ENCODE measurements at places on chromosomes 4 and X.

DNA sequence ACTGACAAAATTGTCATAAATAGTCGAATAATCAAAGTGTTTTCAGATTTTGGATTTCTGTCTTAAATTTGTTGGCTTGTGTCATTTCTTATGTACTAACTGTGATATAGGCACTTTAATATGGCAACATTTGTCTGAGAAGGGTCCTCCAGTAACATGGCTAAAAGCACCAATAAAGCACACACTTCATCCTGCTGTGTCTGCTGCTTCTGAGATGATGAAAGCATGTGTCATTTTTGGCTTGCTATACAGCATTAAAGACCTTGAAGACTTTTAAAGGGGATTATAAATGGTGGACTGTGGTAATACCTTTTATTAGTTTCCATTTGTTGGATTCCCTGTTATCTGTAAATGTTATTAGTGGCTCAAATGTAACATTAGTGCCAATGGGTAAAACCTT, 551.8 kb upstream of the GRID2 start:
- DNase-seq = no peak

DNA sequence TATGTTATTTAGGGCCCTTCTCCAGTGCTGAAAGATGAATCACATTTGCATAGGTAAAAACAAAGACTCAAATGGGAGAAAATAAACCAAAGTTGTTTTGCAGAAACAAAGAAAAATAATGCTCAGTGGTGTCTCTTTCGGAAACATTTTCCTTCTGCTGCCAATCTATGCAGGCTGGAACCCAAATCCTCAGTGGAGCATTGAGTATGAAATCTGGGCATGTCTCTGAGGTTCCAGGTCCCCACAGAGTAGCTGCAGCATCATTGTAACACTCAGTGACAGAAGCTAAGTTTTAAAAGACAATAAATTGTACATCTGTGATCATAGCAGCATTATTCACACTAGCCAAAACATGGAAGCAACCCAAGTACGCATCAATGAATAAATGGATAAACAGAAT, 303.6 kb downstream of the FBXW7 start:
- no peak for DNase-seq

GRCh38 chrX:70293621-70294020, 3.7 kb downstream of the KIF4A start:
- DNase-seq = no peak

DNA sequence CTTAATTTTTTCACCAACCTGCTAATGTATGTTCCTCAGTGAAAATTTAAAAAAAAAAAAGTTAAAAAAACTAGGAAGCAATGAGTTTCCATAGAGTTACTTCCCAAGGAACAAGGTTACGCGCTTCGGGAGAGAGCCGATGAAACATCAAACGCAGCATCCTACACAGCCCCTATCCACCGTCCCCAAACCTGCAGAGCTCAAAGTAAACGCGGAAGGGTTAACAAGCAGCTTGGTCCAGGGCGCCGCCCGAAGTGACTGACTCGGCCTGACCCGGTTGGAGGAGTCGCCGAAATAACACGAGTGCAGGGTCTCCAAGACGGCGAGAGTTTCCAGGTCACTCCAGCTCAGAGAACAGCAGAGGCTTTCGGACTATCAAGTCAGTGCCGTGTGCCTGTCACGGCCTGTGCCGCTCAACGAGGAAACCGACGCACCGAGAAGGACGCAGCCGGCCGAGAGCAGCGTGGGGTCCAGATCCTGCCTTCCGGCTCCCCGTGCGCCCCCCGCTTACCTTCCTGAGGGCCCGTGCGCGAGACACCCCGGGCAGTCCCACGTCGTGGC, 512 bp downstream of the NOP14 start:
- no peak for DNase-seq

GRCh38 chrX:49995107-49995731, 72.8 kb downstream of the CLCN5 start:
- DNase-seq = no peak

- no peak for DNase-seq
Measured at GRCh38 chr4:127624173-127624572, 8.6 kb upstream of the INTU start.

DNA sequence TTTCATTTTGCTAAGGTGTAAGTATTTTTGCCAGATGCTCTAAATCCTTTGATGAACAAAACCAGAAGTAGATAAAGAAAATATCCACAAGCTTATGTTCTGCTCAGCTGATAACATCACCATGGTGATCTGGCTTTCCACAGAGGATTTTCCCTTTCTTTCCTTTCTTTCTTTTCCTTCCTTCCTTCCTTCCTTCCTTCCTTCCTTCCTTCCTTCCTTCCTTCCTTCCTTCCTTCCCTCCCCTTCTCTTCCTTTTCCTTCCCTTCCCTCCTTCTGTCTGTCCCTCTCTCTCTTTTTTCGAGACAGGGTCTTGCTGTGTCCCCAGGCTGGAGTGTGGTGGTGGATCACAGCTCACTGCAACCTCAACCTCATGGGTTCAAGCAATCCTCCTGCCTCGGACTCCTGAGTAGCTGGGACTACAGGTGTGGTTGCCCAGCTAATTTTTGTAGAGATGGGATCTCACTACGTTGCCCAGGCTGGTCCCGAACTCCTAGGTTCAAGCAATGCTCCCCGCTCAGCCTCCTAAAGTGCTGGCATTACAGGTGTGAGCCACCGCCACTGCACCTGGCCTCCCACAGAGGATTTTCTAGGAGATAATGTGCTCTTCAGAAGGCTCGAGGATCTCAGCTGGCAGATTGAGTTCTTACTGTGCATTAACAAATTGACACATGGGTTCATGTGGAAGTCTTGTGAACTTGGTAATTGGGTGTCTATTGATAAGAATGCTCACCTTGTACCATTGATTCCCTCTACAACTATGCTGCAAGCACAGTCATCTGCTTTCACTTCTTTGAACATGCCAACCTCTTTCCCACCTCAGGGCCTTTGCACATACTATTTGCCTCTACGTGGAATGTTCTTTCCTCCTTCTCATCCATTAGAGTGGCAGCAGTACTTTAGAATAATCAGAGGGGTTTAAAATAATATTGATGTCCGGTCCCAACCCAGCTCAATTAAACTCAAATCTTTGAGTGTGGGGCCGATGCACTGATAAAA, 1.4 kb upstream of the RHOH start:
- DNase-seq = no peak

DNA sequence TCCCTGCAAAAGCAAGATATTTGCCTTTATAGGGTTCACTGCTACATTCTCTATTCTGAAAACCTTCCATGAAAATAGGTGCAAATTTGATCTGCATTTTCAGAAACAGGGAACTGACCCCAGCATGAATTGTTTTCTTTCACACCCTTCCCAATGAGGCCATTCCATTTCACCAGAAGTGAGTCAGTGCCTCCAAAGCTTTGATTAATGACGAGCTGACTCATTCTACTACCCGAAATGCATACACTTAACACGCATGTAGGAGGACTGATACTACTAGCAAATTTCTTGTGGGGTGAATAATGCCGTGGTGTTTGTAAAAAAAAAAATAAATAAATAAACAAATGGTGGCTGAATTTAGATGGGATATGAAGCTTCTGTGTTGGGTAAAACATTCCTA, 146.9 kb upstream of the FGF13 start:
- no peak for DNase-seq

GRCh38 chr4:39037941-39038340, 5.7 kb upstream of the TMEM156 start:
- DNase-seq = no peak

- DNase-seq = no peak
Measured at GRCh38 chr4:82433791-82434190, 3.4 kb downstream of the ENOPH1 start.

DNA sequence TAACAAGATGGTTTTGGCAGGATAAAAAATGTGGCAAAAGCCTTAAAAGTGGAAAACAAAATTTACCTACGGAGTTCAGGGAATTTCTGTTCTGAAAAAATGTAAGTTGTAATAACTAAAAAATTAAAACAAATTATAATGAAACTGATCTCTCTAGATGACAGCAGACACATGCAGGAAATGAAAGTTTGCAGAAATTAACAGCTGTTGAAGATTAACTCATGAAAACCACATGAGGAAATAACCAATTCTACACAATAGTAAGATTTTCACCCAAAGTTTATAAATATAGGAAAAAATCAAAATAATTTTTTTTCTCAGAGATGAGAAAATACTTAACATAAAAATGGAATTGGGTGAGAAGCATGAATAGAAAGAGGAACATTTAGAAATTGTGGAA, 47.5 kb upstream of the UGT2B15 start:
- no peak for DNase-seq

DNA sequence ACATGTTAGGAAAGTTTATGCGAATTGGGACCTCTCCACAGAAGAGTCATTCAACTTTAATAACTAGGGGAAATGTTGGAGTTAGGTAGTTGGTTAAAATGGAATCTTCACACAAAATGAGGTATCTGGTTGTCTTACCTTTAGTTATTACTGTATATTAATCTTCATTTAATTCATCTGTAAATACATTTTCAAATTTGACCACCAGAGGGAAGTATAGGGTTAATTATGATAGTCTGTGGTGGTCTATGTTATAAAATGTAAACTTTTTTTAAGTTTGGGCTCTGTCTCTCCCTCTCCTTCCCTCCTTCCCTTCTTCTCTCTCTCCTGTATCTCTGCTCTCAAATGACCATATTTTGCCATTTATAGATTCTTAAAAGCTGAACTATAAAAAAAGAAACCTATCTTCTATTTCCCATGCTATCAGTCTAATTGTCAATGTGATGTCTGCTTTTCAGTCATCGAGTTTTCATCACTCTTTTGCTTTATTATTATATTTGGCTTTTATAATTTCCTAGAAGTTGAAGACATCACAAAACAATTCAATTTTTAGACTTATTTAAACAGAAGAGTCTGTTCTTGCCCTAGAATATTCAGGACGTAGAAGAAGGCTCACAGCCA, 49.8 kb downstream of the TMEM144 start:
- DNase-seq = no peak

DNA sequence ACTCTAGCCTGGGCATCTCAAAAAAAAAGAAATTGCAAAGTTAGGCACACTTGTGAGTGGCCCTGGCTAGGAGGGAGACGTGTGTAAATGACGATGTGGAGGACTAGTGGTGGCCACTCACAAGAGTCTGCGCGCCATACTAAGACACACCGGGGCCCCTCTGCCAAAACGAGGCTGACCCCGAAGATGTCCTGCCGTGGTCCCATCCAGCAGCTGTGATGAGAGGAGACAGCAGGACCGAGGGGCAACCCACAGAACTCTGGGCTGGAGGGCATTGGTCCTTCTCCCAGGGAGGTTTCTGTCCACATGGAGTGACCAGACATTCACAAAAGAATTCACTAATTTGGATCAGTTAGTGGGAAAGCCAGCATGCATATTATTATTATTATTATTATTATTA, 47.4 kb downstream of the NOP14 start:
- DNase-seq = no peak

GRCh38 chr4:88341227-88342192, 37.1 kb upstream of the HERC6 start:
- DNase-seq = no peak

GRCh38 chr4:125267630-125268029, 47.1 kb upstream of the FAT4 start:
- no peak for DNase-seq

DNA sequence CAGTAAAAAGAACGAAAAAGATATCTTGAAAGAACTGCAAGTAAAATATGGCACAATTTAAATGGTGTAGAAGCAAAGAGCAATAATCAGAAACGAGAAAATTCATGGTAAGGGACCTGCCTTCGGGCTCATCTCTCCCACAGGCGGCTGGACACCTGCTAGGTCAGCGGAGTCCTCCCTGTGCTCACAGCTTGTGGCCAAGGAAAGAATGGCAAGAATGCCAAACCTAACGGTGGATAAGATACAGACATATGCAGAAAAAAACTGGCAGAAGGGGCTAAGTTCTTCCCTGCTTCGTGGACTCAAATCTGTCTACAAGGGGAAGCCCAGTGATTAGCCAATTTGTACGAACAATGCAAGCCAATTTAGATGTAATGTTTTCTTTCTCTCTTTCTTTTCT, 152.1 kb upstream of the VCX start:
- DNase-seq = no peak

DNA sequence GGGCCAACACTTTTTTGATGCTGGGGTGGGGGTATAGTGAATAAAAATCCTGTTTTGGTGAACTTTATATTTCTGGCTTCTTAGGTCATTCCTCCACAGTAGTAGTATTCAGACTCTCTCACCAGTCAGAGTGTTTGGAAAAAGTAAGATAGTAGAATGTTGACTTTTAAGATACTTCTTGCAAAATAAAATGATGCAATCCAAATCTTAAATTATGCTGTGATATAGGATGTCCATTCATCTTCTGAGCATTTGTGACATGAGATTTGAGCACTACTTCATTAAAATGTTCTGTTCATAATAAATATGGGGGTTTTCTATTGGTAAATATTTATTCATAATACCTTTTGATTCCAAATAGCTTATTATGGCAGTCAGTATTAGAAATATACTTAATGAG, 70.1 kb downstream of the BMP2K start:
- no peak for DNase-seq

DNA sequence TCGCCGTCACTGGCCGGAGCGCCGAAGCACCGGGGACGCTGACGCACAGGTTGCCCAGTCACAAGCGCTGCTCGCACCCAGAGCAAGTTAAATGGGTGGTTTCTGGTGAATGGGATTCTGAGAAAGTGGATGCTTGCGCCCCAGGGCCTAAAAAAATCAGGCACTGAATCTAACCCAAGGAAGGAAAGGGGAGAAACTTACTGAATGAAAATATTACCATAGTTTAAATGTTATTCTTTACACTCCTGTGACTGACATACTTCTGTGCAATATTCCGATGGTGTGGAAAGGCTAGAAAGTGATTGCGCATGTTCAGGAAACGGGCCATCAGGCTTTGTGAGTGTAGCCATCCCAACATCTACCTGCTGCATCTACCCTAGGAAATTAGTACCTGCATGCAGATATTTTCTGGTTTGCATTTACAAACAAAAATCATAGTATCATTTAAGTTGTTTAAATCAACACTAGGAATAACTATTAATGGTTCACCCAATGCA, 838 bp upstream of the ABCG2 start:
- no peak for DNase-seq

GRCh38 chr4:110638089-110638746, 15.3 kb upstream of the PITX2 start:
- DNase-seq = no peak

DNA sequence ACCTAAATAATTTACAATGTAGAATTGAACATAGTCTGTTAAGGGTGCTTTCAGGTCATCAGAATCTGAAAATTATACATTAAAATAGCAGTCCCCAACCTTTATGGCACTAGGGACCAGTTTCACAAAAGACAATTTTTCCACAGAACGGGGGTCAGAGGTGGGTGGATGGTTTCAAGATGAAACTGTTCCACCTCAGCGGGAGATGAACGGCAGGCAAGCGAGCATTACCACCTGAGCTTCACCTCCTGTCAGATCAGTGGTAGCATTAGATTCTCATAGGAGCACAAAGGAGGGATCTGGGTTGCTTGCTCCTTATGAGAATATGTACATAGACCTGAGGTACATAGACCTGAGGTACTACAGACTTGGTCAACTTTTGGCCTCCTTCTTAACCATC, 29.0 kb downstream of the LRBA start:
- DNase-seq = no peak

Measured in CD4-positive, alpha-beta T cell treated with Interleukin-17A for 1 hour (primary cell).